ENCODE measurements at places on chromosomes 7 and 10.

DNA sequence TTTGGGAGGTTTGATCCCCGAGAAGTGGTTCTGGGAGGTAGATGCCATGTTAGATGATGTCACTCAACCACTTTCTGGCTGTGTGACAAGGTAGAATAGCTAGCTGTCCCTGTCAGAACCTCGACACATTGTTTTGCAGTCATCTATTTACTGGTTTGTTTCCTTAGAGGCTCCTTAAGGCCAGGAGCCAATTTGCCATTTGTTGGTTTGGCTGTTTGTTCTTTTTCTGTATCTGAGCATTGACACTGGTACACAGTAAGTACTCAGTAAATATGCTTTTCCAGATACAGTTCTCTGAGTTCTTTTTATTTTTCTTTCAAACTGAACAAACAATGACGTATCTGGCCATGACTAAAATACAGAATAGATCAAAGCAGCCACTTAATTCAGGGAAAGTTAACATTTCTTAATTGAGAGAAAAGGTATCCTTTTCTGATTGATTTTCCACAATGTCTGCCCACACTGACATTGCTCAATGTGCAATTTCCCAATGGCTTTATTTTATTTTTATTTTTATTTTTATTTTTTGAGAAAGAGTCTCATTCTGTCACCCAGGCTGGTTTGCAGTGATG is 121.6 kb downstream of the SPAG6 start:
- DNase-seq, result no peak

- DNase-seq, result no peak
Observed at GRCh38 chr7:15515252-15515651, 46.6 kb downstream of the AGMO start.

DNA sequence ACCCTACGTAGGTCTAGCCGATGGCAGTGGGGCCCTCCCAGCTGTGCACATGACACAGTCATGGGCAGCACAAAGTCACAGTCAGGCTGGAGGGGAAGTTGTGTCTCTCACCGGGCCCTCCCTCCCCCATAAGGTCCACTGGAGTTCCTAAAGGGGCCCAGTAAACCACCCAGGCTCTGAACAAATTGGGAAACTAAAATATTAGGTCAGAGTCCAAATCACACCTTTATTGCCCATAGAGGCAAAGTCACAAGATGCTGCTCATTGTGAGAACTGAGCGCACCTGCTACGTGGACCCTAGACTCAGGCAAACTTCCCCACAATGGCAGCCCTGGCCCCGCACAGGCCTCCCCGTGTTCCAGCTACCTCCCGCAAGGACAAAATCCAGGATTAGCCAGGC is 45.2 kb upstream of the SH2B2 start:
- DNase-seq, result no peak

- DNase-seq, result no peak
Observed at GRCh38 chr7:24024276-24025068, 259.5 kb upstream of the NPY start.

DNA sequence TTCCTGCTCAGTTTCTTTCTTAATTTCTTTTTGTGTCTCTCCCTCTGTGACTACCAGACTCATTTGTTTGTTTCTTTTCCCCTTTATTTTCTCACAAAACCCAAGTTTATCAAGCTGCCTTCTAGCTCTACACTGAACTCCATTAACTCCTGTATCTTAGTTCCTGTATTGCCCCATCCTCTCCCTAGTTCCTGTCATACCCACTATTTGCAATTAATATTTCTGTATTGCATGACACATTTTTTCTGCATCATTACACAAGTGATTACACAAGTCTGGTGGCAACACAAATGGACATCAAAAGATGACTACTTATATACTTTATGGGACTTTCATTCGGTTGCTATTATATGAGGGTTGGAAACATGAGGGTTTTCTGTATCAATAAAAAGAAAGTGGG is 26.9 kb upstream of the OR9A4 start:
- DNase-seq, result no peak

- DNase-seq, result no peak
Observed at GRCh38 chr7:137316648-137317353, 26.7 kb downstream of the PTN start.

Measured in stimulated activated CD4-positive, alpha-beta T cell treated with anti-CD3 and anti-CD28 coated beads, Interleukin-12 subunit alpha, Interleukin-12 subunit beta, amount 100 ng/mL, for 4 hours (primary cell).